ENCODE measurements at places on chromosomes 5 and 9.

- no peak for DNase-seq
Measured at GRCh38 chr5:111673891-111674626, 82.9 kb downstream of the NREP start.

DNA sequence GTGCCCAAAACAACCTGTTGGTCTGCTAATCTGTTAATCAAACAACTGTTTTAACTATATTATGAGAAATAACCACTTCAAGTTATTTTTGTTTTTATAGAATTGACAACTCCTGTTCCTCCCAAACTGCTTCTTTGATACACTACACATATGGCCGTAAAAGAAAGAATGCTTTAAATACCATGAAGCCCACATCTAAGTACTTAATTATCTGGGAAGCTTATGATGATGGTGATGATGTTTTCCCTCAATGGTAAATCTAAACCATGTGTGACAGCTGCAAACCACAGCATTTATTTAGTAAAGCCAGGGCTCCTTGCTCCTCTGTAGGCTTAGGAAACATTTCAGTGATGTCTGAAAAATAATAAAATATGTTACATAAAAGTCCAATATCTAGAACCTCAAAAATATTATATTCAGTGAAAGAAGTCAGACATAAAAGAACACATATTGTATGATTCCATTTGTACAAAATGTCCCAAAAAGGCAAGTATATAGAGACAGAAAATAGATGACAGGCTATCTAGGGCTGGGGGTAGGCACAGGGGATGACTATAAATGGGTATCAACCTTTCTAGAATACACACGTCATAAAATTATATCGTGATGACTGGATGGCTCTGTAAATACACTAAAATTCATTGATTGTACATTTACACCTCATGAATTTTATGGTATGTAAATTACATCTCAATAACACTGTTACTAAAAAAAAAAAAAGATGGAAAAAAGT, 154.1 kb downstream of the EFNA5 start:
- no peak for DNase-seq

- no peak for DNase-seq
Measured at GRCh38 chr5:6803981-6804550, 90.8 kb downstream of the TENT4A start.

DNA sequence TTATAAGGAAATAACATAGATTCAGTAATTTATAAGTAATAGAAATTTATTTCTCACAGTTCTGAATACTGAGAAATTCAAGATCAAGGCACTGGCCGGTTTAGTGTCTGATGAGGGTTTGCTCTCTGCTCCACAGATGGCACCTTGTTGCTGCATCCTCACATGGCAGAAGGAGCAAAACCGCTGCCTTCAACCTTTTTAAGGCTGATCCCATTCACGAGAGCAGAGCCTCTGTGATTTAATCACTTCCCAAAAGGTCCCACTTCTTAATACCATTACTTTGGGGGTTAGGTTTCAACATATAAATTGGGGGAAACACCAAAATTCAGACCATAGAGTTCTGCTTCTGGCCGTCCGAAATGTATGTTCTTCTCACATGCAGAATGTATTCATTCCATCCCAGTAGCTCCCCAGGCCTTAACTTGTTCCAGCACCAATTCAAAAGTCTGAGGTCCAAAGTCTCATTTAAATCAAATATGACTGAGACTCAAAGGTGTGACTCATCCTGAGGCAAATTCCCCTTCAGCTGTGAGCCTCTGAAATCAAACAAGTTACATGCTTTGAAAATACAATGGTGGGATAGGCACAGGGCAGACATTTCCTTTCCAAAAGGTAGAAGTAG, 30.6 kb downstream of the BAAT start:
- no peak for DNase-seq

GRCh38 chr5:36712706-36713105, 106.3 kb downstream of the SLC1A3 start:
- DNase-seq = no peak

DNA sequence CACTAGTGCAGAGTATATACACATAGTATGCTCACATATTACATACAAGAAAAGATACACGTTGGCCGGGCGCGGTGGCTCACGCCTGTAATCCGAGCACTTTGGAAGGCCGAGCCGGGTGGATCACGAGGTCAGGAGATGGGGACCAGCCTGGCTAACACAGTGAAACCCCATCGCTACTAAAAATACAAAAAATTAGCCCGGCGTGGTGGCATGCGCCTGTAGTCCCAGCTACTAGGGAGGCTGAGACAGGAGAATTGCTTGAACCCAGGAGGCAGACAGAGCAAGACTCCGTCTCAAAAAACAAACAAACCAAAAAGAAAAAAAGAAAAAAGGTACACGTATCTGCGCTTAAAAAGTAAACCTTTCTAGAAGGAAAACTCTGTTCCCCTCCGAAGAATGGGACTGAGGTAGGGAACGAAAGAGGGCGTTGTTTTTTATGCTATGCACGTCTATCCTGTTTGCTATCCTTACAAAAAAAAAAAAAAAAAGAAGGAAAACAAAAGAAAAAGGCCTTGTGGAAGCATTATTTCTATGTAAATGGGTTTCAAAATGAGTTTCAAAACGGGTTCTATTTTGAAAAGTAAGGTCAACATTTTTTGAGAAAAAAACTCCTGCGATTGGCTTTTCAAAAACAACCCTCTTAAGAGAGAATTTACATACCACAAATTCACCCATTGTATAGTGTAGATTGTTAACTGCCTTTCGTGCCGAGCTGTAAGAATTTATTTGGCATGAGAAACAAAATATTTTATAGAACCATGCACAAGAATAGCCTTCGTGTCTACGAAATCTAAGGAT, 1.2 kb downstream of the AK3 start:
- no peak for DNase-seq

DNA sequence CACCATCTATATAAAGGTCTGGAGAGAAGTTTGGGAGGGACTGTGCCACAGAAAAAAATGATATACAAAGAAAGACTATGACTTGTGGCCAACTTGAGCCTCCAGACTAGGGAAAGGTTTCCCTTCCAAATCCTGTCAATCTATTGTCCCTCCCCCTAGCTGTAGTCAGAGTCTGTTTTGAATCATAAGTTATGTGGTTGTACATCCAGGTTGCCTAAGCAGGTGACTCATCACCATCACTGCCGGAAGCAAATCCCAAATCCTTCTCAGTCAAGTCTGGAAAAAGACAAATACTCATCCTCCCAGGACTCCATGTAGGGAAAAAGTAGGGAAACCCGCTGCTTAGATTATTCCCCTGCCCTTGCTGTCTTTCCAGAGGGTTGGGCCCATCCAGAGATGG, 235.7 kb downstream of the CDK5RAP2 start:
- no peak for DNase-seq

DNA sequence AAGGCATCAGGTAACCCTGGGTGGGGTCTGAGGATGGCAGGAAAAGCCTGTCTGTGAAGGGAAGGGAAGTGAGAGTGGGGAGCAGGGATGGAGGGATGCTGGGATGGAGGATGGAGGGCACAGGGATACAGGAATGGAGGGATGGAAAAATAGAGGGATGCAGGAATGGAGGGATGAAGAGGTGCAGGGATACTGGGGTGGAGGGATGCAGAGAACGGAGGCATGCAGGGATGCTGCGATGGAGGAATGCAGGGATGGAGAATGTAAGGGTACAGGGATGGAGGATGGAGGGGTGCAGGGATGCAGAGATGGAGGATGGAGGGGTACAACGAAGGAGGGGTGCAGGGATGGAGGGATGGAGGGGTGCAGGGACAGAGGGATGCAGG, 9.1 kb downstream of the PTGES2 start:
- no peak for DNase-seq

DNA sequence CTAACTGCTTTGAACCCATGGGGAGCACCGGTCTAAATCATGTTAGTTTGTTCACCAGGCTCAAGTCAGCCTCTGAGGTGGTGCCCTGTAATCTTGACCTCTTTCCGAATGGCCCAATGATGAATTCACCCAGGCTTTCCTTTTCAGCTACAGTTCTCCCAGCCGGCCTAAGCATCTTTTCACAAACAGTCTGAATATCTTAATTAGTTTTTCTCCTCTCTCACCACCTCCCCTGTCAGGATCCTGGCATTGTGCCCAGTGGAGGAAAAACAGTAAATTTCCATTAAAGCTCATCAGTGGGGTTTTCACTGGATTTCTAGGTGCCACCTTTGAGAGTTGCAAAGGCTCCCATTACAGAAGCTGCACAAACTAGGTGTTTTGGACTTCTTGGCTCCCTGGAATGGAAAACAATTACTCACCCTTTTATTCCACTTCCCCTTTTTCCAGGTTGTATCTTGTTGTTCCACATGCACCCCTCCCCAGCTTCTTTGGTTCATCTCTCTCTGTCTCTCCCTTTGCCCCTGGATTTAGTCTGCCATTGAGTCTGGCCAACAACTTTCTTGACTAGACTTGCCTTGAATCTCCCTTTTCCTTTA, 69.4 kb upstream of the ADAMTSL1 start:
- no peak for DNase-seq

DNA sequence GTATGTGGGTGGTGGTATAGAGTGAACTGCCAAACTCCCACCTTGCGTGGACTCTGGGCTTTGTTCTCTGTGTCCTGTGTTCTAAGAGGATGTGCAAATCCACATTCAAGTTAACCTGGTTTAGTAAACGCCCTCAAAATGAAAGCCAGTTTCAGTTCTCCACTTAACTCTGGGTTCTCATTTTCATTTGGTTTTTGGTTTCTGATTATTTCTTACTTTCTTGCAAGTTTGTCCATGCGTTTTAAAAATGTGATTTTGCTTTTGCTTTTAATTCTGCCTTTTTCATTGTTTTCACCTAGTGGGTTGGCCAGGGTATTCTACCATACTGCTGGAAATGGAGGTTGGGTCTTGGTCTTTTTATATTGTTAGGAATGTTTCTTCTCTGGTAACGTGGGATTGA, 38.2 kb downstream of the GALNT10 start:
- DNase-seq = no peak

DNA sequence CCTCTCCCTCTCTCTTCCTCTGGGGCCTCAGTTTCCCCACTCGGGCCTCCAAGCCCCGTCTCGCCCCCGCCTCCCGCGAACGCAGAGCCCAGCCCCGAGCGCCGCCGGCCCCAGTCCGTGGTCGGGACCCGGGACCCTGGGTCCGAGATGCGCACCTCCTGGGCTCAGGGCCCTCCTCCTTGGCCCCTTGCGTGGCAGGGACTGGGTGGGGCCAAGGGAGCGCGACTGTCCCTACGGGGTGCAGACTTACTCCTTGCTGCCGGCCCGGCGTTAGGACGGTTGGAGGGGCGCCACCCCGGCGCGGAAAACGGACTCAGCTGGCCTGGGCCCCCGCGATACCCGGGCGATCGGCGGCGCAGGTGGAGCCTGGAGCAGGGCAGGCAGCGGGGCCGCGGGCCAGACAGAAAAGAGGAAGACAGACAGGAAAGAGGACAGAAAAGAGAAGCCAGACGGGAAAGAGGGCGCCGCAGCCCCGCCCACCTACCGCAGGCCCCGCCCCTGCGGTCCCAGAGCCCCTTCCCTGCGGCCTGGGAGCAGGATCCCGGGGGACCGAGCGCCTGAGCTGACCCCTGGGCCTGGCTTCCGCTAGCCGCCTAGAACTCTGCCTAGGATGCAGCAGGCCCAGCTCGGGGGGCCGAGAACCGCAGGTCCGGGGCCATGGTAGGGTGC, at the start of gene GBGT1:
GBGT1 (minus strand) TSS at position 411 of the 669 bp plus-strand sequence. CDS start 1,502 bp downstream, outside the sequence.
- peak; percentile 50 for DNase-seq

DNA sequence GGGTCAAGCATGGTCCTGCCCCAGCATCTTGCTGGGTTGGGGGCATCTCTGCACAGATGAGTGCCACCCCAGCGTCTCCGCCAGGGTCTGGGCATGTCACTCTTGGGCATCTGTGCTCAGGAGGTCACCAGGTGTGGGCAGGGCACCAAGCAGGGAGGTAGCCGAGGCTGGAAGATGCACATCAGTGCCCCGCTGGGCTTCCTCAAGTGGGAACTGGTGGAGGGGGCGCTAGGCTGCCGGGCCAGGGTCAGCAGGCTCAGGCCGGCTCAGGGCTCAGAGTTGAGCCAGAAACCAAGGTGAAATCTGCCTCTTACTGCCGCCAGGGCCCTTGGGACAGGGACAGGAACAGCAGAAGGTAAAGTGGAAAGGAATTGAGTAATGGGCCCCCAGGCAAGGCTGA, 4.0 kb upstream of the FUT7 start:
- no peak for DNase-seq

DNA sequence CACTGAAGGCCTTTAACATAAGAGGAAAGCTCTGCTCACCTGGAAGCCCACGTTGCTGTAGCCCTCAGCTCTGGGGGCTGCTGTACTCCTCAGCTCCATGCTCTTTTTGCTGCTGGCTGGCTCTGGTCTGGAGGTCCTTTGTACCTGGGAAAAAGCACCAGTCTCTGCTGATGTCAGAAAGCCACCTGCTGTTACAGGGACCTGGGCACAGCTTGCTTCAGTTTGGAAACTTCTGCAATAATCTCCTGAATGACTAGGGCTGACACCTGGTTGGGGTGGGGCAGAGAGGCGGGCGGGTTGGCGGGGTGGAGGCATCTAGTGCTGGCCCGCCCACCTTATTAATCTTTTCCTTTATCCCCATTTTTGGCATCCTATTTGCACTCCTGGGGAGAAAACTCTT, at the start of gene SLC28A3:
SLC28A3 (minus strand) TSS at position 224 of the 400 bp plus-strand sequence; CDS start at position 99, 125 bp downstream.
- DNase-seq = no peak

- DNase-seq = no peak
Measured at GRCh38 chr9:121757281-121757585, 105.8 kb downstream of the DAB2IP start.

DNA sequence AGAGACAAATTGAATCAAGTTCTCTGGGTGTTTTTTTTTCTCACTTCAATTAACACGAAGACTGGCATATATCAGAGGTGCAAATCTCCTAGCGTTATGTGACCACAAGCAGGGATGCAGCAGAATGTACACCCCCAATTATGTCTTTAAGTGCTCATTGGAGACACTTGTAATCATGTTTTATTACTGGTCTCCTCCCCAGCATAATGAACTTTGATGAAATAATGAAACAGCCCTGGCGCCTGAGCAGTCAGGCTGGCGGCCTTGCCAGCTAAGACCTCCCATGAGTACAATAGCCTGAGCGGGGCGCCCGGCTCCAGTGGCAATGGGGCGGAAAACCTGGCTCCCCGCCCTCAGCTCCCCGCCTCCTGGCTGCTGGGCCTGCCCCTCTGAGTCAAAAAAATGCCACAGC, 209.4 kb upstream of the MSX2 start:
- DNase-seq = no peak

DNA sequence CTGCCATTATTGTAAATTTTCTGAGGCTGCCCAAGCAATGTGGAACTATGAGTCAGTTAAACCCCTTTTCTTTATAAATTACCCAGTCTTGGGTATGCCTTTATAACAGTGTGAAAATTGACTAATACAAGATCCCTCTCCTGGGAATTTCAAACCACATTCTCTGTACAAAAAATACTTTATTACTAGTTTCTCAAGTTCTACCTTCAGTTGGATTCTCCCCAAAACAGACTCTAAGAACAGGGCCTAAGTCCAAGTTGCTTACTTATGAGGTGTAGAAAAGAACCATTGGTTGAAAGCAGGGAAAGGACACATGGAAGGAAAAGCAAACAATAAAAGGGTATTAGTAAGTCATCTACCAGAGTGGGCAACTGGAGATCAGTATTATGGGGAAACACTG, 343.2 kb downstream of the TMEM232 start:
- no peak for DNase-seq

DNA sequence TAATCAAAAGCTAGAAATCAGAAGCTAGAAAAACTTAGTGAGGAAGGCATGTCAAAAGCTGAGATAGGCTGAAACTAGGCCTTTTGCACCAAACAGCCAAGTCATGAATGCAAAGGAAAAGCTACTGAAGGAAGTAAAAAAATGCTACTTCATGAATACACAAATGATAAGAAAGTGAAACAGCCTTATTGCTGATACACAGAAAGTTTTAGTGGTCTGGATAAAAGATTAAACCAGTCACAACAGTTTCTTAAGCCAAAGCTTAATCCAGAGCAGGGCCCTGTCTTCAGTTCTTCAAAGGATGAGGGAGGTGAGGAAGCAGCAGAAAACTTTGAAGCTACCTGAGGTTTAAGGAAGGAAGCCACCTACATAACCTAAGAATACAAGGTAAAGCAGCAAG, 102.5 kb upstream of the SH3GL2 start:
- no peak for DNase-seq

All from activated CD4-positive, alpha-beta T cell treated with anti-CD3 and anti-CD28 coated beads, Interleukin-2, amount 50 U/mL, for 48 hours (primary cell).